ENCODE measurements at places on chromosomes 11 and 22.

DNA sequence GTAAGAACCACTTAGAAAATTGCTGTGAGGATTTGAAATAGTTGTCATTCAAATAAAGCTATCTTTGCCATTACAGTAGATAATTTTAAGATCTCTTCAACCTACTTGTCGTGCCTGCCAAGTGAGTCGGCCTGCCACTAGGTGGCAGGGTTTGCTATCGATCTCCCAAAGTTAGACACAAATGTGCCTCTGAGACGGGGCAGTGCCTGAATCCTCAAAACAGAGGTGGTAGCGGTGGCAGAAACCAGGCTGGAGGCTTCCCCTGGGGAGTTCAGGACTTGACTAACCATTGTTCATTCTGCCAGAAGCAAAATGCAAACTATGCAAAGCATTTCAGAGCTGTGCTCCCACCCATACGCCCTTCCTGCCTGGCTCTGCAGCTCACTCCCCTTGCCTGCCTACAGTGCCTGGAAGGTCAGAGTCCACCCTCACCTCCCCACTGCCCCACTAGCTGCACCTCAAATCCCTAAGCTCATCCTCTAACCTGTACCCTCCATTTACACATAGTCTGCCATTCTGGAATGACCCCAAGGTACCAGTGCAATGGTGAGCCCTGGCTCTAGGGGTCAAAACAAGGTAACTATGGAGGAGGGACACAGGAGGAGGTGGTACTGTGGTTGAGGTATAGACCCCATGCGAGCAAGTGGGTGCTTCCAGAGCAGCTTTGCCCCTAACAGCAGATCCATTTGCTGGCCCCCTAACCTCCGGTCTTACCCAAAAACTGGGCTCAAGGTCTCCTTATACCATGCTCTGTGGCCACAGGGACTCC lies 82.1 kb downstream of the C11orf58 start:
- peak; percentile 18 for DNase-seq

- no peak for DNase-seq
Measured at GRCh38 chr11:126411971-126412381, 56.5 kb downstream of the ST3GAL4 start.

GRCh38 chr11:5992604-5993251 lies 5.9 kb upstream of the OR52L1 start:
- no peak for DNase-seq

- DNase-seq = no peak
Measured at GRCh38 chr22:26267856-26268255, 98.6 kb downstream of the SEZ6L start.

- DNase-seq = no peak
Measured at GRCh38 chr11:130592056-130592455, 143.6 kb downstream of the ADAMTS15 start.

GRCh38 chr11:118931571-118931970 lies 5.8 kb upstream of the BCL9L start:
- no peak for DNase-seq

- no peak for DNase-seq
Measured at GRCh38 chr11:120198787-120199469, 11.9 kb upstream of the OAF start.

GRCh38 chr11:15655552-15655951 lies 540.8 kb downstream of the INSC start:
- no peak for DNase-seq

DNA sequence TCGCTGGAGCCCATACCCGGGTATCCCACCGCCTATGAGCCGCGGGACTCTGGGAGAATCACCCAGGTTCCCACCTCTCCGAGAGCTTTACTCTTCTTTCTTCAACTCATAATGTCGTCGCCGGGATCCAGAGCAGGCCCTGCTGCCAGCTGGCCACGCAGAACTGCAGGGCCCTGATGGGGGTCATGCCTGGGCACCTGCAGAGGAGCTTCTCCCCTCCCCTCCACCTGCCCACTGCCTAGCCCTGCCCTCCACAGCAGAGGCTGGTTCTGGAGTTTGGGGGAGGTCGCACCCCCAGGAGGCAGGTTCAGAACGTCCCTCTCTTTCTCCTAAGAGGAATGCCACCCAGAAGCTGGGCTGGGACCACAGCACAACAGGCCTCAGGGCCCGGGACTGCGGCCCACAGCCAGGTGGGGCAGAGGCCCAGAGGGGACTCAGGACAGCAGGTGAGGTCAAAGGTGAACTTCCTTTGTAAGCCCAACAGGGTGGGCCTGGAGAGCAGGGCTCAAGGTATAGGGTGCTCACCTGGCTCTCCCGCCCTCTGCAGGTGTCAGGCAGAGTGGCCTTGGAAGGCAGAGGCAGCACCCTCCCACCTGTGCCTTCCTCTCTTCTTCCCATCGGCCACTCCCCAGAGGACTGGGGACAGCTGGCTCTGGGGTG lies 1.9 kb downstream of the SLC25A45 start:
- no peak for DNase-seq

DNA sequence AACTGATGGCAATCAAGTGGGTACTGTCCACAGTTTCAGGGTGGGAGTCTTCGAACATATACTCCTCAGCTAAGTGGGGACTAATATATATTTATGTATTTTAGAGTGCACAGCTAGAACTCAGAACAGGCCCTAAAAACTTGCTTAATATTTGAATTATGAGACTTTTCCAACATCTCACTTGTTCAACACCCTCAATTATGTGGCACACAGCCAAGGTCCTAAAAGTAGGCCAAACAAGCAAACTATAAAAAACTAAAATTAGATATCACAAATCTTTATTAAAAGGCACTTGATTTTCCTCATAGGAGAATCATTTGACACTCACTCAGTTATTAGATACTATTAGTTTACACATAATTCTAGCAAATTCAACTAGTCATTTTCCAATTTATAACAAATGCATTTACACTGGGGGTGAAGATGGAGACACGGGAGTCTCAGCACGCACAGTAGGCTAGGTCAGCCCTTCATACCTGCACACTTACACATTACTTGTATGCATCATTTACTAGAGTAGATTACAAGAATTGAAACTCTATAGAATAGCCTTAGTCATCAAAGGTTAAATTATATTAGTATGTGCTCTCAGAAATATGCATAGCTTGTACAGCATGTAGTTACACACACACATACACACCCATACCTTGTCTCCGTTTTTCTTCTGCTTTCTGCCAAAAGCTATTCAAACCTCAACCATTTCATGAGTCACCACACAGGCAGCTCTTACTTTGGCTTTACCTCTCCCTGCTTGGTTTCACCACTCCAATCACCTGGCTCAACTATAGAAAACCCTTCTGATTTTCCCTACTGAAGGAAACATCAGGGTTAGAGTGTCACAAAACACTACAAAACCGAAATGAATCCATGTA lies 171.5 kb downstream of the SBF2 start:
- no peak for DNase-seq

DNA sequence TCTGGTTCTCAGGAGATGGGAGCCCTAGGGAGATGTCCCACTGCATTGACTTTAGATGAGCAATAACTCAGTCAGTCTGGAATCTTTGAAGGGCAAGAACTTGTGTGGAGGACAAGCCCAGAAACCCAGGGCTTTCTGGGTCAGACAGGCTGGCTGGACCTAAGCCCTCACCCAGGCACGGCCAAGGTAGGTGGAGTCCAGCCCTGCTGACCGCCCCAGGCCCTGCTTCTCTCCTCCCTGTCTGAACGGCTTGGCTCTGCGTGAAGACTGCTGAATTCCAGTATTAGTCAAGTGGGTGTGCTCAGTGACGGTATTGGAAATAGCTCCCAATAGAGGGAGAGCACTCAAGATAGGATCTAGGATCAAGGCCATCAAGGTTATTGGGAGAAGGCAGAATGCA lies 6.1 kb downstream of the CXCR5 start:
- DNase-seq = no peak

DNA sequence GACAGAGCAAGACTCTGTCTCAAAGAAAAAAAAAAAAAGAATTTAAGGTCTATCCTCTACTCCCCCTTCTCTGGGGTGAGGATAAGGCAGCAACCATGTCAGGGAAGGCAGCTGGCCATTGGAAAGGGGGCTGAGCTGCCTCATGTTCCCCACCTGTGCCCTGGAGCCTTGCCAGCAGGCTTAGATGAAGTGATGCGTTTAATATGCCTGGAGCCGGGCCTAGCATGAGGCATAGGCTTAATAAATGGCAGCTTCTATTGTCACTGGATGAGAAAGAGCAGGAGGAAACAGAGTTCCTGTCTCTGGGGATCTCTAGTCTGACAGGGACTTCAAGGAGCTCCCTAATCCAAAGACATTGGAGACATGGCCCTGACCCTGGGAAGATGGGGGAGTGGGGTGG lies 3.2 kb upstream of the KCNE3 start:
- no peak for DNase-seq

- DNase-seq = no peak
Measured at GRCh38 chr11:96197801-96198701, 144.9 kb downstream of the MAML2 start.

DNA sequence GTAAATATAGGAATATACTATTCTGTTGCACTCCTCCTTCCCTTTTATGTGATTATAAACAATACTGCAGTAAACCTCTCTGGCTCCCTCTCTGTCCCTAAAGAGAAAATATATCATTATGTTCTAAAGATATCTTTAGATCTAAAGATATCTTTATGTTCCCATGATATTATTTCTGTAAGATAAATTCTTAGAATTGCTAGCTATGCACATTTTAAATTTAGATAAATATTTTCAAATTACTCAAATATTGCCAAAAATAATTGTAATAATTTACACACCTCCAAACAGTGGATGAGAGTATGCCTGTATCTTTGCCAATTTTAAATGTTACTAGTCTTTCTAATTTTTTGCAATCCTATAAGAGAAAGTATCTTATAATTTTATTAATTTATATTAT lies 10.3 kb upstream of the DEUP1 start:
- no peak for DNase-seq

- no peak for DNase-seq
Measured at GRCh38 chr11:1854949-1855885, 2.3 kb downstream of the LSP1 start.

DNA sequence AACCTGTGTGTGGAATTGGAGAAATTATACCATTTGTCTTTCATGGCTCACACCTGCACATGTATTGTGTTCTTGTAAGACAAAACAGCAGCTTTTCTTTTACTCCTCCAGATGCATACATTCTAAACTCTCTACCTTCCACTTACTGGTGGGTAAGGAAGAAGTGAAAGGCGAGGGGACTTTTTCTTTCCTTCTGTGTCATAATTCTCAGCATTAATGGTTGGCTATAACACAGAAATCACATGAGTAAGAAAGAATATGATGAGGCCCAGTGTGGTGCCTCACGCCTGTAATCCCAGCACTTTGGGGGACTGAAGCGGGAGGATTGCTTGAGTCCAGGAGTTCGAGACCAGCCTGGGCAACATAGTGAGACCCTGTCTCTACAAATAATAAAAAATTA lies 57.8 kb upstream of the SHANK2 start:
- no peak for DNase-seq

DNA sequence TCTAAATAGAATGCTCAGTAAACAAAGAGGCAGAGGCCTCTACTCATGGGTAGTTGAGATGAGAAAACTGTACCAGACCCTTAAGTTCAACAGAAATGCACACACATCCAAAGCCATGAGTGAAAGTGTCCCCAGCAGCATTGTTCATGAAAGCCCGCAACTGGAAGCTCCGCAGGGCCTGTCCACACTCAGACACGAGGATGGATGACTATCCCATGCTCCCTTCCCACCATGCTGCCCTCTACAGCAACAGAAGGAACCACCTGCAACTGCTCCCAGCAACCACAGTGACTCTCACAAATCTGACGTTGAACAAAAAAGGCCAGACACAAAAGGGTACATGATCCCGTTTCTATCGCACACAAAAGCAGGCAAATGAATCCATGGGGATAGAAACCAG lies 76.9 kb upstream of the ANO1 start:
- DNase-seq = no peak

DNA sequence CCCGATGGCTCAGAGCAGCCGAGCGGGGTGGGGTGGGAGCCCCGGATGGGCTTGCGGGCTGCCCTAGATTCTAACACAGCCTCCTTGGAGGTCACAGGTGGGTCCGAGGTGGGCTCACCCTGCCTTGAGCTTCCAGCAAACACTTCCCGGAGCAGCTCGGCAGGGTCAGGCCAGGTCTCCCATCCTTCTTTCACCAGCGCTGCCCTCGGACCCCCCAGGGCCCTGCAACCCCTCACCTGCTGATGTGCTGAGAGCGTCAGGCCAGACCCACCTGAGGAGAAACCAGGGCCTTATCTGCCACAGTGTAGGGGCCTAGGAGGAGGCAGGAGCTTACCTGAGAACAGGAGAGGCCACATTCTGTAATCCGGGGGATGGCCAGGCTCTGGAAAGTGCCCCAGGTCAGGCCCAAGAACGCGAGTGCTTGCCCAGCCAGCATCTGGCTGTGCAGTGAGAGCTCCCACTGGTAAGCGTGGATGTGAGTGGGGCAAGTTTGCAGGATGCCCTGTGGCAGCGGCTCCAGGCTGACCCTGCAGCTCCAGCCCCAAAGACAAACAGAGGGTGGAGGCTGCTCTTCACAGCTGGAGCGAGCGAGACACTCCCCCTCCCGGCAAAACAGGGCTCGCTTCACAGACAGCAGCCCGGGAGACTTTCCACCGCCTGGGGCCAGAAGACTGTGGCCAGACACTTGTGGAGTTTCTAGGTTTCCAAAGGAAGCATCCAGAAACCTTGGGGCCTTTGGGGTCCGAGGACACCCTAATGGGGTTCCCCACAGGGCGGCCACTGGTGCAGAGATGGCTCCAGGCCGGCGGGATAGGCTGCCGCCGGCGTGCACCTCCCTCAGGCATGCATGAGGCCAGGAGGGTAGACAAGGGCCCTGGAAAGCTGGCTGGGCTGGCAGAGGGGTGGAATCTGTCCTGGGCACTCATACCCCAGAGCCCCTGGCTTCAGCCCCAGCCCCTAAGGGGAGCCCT lies at the start of gene IL17REL:
TSS of gene IL17REL (minus strand) at position 555 of the 971 bp plus-strand sequence. CDS start at position 436, 119 bp downstream.
- no peak for DNase-seq

GRCh38 chr11:45170484-45170883 lies 24.0 kb downstream of the PRDM11 start:
- DNase-seq = no peak

GRCh38 chr22:30235687-30236170 lies 10.8 kb downstream of the LIF start:
- no peak for DNase-seq

DNA sequence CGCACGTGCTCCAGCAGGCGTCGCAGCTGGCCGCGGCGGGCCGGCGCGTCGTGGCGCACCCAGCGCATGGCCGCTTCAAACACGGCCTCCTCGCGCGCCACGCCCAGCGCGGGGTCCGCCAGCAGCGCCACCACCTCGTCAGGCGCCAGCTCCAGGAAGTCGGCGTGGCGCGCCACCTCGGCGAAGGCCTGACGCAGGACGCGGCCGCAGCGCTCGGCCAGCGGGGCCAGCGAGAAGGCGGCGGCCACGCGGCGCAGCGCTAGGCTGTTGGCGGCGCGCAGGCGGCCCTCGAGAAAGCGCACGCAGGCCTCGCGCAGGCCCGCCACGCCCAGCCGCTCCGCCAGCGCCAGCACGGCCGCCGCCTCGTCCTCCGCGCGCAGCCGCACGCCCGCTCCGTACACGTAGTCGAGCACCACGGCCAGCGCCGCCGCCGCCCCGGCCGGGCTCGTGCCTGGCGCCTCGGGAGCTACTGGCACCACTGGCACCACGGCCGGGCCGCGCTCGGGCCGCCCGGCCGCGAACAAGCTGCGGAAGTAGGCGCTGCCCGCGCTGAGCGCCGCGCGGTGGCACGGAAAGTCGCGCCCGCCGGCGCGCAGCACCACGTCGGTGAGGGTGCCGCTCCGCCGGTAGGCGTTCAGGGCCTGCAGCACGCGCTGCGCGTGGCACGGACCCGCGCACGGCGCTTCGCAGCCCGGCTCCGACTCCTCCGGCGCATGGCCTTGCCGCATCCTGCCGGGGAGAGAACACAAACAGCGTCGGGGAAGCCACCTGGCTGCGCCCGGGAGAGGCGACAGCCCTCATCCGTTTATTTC lies 2.9 kb downstream of the KLHL35 start:
- DNase-seq = no peak
